IMR-90 (cell line): ENCODE measurements at places on chromosomes 6 and 20. TPM values are rescaled to one million over a fixed set of nuclear protein-coding genes. Genes with fewer than 3 reads are reported as not detected.

DNA sequence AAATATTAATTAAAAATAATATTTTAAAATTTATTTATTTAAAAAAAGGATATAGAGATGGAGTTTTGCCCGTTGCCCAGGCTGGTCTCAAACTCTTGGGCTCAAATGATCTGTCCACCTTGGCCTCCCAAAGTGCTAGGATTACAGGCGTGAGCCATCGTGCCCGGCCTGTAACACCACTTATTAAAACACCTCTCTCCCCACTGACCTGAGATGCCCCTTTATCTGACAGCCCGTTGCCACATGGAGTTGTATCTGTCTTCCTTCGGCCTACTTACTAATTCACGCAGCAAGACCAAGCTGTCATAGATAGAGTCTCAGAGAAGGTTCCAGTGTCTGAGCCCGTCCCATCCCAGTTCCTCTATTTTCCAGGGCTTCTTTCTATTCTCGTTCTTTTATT, 30.7 kb downstream of the KIF25 start:
- no peak for DNase-seq

- DNase-seq, result peak; percentile 49
Observed at GRCh38 chr20:59976156-59976782, 18.0 kb downstream of the CDH26 start.

DNA sequence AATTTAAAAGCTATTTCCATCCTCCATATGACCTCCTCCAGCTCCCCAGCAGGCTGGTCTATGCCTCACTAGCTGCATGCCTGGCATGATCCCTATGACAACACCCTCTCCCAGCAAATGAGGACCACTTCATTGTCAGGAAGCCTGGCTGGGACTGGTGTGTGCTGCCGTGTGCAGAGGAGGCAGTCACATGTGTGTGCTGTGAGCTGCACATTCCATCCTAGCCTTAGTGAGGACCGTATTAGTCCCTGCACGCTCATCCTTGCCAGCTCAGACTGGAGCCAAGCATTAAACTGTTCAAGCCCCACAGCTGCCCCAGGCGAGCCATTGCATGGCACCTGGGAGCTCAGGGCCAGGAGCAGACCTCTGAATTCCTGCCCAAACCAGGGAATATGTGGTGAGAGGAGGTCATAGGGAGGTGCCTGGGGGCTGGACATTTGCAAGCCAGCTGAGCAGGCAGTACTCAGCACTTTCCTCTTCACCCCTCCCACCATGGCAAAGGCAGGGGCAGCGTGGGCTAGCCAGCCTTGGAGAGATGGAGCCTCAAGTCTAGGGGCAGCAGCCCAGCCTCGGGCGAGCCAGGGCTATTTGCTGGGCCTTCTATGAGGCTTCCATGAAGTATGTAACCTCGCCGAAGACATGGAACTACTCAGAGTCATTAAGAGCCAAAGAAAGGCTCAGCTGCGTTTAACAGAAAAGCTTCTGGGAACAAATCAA, 8.7 kb upstream of the CCN5 start:
- peak; percentile 35 for DNase-seq

Gene SLC17A1
- total RNA-seq, result not detected in 2 replicates

DNA sequence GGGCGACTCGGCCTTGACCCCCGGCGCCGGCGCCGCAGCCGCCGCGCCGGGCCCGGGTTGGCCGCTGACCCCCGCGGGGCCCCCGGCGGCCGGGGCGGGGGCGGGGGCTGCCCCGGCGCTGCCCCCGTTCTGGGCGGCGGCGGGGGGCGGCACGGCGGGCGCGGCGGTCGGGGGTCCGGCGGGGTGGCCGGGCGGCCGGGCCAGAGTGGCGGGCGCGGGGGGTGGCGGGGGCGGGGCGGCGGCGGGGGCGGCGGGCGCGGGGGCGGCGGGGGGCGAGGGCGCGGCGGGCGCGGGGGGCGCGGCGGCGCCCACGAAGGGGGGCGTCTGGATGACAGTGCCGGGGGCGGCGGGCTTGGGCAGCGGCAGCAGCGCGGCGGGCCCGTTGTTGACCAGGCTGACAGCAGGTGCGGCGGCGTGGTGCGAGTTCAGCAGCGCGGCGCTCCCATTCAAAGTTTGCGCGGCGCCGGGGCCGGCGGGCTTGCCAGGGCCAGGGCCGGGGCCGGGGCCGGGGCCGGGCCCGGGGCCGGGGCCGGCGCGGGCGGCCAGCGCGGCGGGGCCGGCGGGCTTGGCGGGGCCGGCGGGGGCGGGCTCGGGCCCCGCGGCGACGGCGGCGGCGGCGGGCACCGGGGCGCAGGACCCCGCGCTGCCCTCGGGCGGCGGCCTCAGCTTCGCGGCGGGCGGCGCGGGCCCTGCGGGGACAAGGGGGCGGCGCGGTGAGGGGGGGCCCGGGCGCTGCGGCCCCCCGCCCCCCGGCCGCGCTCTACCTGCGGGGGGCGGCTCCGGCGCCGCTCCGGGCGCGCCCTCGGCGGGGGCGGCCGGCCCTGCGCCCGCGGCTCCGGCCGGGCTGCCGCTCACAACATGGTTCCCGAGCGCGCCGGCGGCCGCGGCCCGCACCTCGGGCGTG, 659 bp downstream of the TAF4 start:
- DNase-seq, result no peak

Gene TRIM15
- total RNA-seq, result not detected in 2 replicates

- no peak for DNase-seq
Observed at GRCh38 chr6:33737267-33738026, 9.3 kb downstream of the IP6K3 start.

Gene SEL1L2
- not detected in 2 replicates for total RNA-seq

DNA sequence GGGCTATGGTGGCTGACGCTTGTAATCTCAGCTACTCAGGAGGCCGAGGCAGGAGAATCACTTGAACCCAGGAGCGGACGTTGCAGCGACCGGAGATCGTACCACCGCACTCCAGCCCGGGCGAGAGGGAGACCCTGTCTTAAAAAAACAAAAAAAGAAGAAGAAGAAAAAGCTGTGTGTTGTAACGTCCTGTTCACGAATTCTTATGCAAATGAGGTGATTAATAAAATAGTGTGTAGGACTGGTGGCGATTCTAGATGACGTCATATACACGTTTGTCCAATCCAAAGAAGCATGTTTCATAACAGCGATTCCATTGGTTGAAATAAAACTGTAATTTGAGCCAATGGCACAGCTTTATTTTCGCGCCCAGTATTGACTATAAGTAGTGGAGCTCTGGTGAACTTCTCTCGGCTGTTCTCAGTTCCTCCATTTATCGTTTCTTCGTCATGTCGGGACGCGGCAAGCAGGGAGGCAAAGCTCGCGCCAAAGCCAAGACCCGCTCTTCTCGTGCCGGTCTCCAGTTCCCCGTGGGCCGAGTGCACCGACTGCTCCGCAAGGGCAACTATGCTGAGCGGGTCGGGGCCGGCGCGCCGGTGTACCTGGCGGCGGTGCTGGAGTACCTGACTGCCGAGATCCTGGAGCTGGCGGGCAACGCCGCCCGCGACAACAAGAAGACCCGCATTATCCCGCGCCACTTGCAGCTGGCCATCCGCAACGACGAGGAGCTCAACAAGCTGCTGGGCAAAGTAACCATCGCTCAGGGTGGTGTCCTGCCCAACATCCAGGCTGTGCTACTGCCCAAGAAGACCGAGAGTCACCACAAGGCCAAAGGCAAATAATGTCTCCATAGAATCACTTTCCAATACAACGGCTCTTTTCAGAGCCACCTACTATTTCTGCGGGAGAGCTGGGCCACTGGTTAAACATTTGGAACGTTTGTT, 47.0 kb downstream of the OR2B2 start:
- peak; percentile 99 for DNase-seq

GRCh38 chr6:125285936-125286335, 15.8 kb downstream of the HDDC2 start:
- DNase-seq, result peak; percentile 57

DNA sequence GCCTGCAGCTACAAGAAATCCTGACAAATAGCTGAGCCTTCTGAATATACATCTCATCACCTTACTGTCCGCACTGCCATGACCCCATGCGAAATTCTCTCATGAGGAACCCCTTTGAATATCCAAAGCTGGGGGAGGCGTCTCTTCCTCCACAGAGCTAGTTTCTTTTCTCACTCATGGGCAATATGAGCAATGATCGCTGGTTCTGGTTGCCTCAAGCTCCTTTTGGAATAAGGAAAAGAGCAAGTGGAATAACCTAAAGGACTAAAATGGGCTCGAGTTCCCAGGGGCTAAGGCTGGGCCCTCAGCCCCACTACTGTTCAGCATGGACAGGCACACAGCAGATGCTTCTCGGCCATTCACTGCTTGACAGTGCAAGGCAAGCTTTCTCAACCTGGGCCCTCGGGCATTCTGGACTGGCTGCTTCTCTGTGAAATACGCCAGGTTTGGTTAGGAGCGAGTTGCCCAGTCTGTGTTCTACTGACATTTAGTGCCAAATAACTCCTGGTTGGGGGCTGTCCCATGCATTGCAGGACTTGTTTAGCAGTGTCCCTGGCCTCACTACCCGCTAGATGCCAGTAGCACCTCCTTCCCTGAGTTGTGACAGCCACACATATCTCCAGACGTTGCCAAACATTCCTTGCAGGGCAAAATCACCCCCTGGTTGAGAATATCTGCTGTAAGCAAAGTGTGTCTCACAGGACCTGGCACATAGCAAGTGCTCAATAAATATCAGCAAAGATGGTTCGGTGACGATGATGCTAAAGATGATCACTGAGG, 156.8 kb downstream of the CEBPB start:
- DNase-seq, result no peak

DNA sequence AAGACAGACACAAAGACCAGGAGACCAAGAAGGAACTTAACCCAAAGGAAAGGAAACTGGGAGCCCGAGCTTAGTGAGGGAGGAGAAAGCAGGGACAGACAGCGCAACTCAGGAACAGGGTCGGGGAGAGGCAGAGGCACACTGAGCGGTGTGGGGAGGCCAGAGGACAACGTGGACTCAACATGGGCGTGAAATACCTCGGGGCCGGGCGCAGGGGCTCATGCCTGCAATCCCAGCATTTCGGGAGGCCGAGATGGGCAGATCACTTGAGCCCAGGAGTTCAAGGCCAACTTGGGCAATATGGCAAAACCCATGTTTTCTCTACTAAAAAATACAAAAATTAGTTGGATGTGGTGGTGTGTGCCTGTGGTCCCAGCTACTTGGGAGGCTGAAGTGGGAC, 5.7 kb upstream of the RPS6KA2 start:
- DNase-seq, result no peak

DNA sequence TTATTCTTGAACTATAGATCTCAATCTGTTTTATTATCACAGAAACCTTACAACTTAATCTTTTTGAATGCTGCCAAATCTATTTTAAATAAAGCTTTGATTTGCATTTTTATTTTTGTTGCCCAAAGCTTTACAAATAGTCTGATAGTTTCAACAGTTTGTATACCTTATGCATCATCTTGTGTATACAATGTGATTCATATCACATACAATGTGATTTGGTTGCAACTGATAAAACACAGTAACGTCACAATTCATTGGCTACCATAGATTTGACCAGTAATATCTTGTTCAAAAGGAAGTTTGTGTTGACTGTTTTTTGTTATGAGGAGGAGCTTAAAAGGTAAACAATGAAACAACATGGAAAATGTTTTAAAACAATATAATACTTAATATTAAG, 110.9 kb downstream of the EYA4 start:
- DNase-seq, result peak; percentile 37

- no peak for DNase-seq
Observed at GRCh38 chr20:17457079-17457478, 74.1 kb downstream of the BFSP1 start.

Gene OR2H2
- not detected in 2 replicates for total RNA-seq

Gene TMEM217
- 1.4 TPM in 2 replicates for total RNA-seq

DNA sequence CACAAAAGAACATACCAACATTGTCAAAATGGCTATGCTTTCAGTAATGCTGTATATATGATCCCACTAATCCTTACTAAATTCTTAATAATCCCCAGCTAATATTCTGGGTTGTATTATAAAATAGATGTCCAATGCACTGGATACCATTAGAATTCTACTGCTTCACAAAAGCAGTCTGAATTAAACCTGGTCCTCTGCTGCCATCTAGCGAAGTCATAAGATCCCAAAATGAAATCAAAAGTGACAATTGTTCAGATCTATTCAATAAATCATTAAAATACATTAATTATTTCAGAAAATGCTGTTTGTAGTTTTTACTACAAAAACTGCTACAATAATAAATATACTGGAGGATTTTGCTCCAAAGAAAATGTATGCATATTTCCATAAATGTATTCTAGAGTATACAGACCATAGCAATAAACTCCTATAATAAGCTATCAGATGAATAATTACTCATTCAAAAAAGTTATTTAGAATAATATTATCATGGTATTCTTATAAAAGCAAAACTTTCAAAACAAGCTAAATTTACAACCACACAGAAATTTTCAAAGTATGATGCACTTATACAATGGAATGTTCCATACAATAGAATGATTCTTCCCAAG, 92.6 kb downstream of the RNGTT start:
- peak; percentile 74 for DNase-seq

- DNase-seq, result no peak
Observed at GRCh38 chr6:34601706-34602105, 45.6 kb upstream of the SPDEF start.

DNA sequence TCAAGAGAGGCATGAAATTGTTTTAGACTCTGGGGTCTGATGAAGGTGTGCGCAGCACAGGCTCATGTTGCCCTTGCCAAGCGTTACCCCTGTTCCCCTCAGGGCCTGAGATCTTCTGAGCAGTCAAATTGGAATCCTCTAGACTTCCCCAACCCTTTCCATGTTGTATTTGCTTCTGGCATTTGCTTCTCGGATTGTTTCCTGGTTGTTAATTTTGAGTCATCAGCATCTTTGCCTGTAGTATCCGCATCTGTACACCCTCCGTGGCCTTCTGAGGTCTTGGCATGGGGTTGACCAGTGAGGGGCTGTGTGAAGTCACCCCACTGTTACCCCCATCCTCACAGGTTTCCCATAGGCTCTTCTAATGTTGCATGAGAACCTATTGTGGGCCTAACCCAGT, 40.9 kb downstream of the SLC24A3 start:
- DNase-seq, result no peak

DNA sequence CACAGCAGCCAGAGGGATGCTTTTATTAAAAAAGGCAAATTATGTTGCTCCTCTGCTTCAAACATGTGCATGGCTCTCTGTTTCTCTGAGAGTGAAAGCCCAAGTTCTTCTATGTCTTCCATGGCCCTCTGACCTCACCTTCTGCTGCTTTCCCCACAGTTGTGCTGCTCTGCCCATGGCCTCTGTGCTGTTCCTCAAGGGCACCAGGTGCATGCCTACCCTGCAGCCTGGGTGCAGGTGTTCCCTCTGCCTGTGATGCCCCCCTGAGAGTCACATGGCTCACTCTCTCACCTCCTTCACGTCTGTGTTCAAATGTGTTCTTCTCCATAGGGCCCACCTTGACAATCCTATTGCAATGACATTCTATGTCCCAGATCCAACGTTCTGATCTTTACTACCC, 477.0 kb upstream of the CHD6 start:
- no peak for DNase-seq

- no peak for DNase-seq
Observed at GRCh38 chr6:53359843-53360092, 11.0 kb upstream of the ELOVL5 start.
